ENCODE measurements at places on chromosomes 1 and 21. TPM values are rescaled to one million over a fixed set of nuclear protein-coding genes. Genes with fewer than 3 reads are reported as not detected.

OLFML3 gene
- polyA plus RNA-seq = not detected

RAB7B gene
- polyA plus RNA-seq = not detected

GBP4 gene
- polyA plus RNA-seq = 3.1 TPM

DNA sequence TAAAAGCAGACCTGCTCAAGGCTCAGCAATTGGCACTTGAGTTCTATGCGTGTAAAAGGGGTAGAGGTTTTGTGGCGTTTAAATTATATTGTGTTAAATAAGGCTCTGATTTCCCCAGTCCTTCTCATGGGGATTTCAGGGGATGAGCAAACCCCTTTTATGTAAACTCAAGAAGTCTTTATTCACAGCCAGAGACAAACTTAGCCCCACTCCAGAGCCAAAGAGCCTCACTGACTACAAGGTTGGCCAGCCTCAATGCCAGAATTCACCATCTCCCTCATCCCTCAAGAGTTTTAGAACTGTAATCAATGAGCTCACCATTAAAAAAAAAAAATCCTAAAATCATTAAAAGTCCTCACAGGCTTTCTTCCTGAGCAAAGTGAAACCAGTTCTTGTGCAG is 107.8 kb downstream of the SLC30A10 start:
- no peak for DNase-seq

DNA sequence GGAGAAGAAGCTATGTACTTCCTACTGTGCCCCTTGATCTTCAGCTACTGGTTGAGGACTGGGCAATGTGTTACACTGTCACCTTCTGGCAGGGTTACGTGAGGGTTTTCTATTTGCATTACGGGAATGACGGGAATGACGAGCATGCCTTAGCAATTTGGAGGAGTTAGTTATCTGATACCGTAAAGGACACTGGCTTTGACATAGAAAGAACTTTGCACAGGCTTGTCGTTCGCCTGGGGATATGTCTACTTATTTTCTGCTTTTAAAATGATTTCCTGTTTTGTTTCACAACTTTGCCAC is 19.8 kb upstream of the ACBD6 start:
- DNase-seq = no peak

DNA sequence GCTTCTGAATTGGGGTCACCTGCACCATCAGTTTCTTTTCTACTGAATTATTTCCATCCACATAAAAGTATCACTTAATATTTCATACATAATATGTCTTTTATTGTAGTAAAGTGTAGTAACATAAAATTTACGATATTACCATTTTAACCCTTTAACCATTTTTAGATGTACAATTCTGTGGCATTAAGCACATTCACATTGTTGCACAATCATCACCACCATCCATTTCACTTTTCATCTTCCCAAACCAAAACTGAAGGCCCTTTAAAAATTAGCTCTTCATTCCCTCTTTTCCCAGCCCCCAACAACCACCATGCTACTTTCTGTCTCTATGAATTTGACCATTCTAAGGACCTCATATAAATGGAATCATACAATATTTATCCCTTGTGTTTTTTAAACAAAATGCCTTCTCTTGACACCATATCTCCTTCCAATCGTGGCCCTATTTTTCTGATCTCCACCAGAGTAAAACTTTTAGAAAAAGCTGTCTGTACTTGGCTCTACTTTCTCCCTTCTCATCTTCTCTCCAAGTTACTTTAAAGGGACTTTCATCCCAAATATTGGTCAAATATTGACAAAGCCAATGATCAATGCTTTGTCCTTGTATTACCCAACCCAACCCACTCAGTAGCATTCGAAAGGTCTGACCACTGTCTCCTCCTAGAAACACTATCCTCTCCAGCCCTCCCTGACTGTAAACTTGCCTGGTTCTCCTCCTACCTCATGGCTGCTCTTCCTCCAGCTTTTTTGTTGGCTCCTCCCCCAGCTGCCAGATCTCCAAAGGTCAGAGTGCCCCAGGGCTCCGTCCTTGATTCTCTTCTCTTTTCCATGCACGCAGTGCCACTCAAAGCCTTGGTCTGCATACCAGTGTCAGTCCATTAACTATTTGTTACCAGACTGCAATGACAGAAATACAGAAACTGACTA is 44.7 kb downstream of the SLC30A10 start:
- no peak for DNase-seq

GRCh38 chr1:58854576-58854975 is 70.7 kb upstream of the JUN start:
- peak; percentile 36 for DNase-seq

- DNase-seq = no peak
Measured at GRCh38 chr21:29376556-29376955, 77.8 kb downstream of the BACH1 start.

FOXD2 gene
- polyA plus RNA-seq = 0.23 TPM

GRCh38 chr1:194653385-194653784 is 1467.0 kb upstream of the B3GALT2 start:
- DNase-seq = no peak

- no peak for DNase-seq
Measured at GRCh38 chr1:153779781-153780541, 4.8 kb downstream of the SLC27A3 start.

LHX4 gene
- polyA plus RNA-seq = 0.76 TPM

DNA sequence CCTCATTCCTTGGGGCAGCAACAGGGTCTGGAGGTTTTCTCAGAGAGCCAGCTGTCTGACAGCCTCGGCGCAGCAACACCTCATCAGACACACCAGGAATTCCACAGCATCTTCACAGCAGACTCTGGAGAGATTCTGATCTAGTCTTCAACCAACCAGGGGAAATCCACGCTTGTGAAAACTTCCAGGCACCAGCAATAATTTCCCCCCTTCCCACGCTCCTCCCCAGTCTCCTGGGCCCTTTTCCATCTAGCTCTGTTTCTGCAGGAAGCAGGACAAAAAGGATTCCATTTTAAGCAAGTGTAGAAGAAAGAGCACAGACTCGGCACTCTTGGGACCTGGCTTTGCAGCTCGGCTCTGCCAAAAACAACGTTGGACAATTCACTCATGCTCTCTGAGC is 44.3 kb upstream of the CAPZB start:
- no peak for DNase-seq

FAM72B gene
- polyA plus RNA-seq = 23.2 TPM

DNA sequence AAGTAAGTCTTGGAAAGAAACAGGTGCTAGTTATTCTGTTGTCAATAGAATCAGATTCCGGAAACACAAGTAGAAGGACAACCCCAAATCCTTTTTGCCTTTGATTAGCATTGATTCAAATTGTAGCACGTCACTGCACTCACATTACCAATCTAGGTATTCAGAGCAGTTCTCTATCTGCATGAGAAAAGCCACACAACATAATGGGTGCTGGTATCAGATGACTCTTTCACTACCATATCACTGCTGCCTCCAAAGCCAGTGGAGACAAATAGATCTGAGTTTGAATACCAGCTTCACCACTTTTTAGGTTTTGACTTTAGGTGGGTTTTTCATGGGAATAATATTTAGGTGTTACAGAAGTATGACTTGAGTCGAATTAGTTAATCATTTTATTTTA is 38.9 kb downstream of the RTCA start:
- no peak for DNase-seq

GRCh38 chr1:218426343-218426657 is 81.2 kb downstream of the TGFB2 start:
- DNase-seq = no peak

MYBPH gene
- polyA plus RNA-seq = 0.14 TPM

GRCh38 chr21:35428001-35428320 is 378.9 kb upstream of the RUNX1 start:
- no peak for DNase-seq

MAP3K7CL gene
- 5.8 TPM for polyA plus RNA-seq

ZNF683 gene
- not detected for polyA plus RNA-seq

SLC30A10 gene
- not detected for polyA plus RNA-seq

KCNE2 gene
- polyA plus RNA-seq = not detected

GRCh38 chr21:43188181-43188580 is 19.4 kb downstream of the CRYAA start:
- DNase-seq = no peak

DNA sequence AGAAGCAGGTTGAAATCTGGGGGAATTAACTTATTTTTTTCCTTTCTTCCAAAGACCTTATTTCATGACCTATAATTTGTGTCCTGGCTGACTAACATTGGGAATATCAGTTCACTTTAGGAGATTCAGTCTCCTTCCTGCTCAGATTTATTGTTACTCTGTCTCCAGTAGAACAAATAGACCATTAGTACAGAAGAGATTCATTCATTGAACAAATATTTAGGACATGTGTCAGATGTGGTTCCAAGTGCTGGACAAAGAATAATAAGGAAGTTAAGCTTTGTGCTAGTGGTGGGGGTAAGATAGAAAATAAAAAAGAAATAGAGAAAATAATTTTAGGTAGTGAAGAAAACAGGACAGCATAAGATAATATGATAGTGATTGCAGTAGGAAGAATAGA is 20.3 kb downstream of the ZMYM4 start:
- no peak for DNase-seq

Data from GM12878 (cell line).